WTC11 (cell line): ENCODE measurements at places on chromosomes 1 and 21.

GRCh38 chr1:44200336-44200735, 12.9 kb upstream of the DMAP1 start:
- DNase-seq, result no peak

- DNase-seq, result no peak
These were observed 307.1 kb downstream of the PAPPA2 start for GRCh38 chr1:176770066-176770465.

DNA sequence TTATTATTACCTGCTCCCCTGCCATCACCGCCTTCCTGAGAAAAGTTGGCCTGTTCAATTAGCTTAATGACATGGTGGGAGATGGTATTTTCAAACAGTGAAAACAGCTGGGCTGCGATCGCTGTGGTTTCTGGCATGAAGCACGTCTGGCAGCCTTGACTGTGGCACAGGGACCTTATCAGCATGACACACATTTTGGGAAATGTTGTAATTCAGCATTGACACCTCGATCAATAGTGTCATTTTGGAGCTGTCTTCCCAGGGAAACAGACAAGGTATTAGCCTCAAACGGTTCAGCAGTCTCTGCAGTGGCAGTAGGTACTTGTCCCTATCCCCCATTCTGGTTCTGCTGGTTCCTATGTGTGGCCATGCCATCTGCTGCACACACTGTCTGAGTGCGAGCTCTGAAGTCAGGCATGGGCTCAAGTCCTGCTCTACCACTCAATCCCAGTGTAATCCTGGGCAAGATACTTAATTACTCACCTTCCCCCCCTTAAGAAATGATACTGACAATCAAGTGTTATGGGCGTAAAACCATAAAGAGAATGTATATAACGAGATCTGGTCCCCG, 154.5 kb upstream of the KCND3 start:
- DNase-seq, result no peak

- no peak for DNase-seq
These were observed 37.9 kb upstream of the C1orf198 start for GRCh38 chr1:230906226-230906625.

DNA sequence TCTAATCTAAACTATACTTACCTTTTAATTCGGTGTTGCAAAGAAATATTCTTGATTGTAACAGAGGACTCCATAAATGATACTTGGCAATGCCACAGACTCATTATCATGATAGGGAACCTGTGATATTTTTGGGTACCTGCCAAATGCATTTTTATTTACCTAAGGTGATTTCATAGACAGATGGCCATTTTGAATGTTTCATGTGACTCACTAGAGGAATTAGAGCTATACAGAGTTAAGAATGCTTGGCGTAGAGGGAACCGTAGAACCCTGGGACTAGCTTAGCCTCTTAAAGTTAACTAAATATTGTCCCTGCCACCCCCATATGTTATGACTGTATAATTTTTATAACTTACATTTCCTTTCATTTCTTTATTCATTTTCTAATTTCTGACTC, 136.1 kb downstream of the DISP1 start:
- DNase-seq, result no peak

DNA sequence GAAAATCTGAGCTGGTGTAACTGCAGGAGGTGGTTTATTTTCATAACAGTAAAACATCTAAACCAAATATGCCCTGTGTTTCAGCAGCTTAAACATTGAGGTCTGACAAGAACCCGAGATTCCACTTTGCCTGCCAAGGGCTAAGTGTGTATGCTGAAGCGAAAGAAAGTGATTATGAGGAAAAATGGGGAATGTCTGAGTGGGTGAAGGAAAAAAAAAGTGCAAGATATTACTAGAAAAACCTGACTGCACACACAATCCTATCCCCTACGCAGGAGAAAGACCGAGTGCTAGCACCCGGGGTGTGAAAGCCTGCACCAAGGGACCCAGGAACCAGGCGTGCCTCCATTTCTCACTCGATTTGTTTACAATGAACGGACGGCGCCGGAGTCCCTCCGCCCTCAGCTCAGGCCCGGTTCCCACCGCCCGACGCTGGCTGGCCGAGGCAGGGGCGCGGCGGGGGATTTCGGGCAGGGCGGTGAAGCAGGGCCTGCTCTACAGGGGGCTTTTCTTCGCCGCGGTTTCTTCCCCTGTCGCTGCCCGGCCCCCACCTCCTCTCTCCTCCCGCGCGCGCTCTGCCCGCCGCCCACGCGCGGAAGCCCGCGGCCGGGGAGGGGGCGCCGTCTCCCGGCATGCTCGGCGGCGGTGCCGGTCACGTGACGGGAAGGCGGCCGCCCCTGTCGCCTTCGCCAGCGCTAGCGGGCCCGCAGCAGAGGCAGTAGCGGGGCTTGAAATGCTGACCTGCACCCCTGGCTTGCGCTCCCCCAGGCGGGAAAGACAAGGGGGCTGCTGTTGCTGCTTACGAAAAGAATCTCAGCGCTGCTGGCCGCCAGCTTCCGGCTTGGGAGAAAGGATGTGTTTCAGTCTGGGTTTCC, 35.9 kb downstream of the ITPKB start:
- DNase-seq, result peak; percentile 71

DNA sequence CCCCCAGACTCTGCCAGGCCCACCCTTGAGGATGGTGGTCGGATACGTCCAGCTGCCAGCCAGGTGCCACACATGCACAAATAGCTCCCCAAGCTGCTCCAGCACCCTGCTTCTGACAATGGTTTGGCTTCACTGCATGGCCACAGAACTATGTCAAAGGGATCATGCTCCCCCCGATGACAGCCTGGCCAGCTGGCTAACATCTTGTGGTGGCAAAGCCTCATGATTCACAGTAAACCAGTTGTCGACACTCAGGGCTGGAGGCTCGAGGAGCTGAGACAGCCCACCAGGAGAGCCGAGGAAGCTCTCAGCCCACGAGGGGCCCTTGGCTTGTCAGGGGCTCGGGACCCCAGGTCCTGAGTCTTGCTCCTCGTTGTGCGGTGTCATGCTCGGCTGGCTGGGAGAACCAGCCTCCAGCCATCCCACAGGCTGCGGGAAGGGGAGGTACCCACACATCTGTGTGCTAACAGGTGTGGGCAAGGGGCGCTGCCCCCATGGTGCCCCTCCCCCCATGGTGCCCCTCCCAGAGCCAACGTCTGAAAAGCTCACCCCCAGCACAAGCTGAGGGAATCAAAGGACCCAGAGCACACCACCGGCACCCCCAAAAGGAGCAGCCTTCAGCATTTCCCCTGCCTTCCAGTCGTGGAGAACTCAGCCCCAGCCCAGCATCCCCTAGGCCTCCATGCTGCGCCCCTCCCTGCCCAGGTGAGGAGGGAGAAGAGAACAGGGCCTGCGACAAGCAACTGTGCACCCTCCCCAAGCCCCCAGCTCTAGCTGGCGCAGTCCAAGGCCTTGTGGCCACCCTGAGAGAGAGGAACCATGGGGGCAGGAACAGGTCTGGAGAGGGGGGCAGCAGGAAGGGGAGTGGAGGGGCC, 41.2 kb downstream of the KIF21B start:
- DNase-seq, result no peak

DNA sequence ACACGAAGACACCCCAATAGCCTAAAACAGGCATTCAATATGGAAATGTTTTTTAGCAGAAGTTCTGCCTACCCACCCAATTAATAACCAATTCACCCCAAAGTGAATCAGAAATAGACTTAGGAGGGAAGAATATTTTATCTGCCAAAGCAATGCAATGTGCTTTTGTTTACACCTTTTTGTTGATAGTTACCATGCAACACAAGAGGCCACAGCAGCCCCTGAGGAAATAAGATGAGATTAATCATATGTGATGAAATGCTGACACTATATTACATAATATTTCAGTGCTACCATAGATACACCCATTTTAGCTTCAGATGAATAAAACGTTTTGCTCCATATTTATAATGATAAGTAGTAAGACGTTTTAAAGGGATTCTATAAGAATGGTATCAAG, 60.9 kb upstream of the RGS2 start:
- no peak for DNase-seq

DNA sequence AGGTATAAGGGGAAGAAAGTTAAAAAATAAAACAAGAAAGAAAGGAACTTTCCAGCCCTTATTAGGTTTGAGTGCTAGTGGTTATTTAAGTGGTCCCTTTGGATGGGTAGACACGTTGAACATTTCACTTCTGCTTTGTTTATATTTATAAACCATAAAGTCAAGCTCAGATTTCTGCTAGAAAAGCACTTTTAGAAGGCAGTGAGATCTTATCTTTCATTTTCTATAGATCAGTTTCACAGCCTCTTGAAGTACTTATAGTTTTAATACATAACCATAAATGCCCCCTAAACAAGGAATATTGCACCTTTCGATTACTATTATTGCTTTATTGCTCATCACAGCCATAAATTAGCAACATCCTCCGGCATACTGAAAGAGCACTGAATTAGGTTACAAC, 446.8 kb upstream of the PLXNA2 start:
- DNase-seq, result no peak

DNA sequence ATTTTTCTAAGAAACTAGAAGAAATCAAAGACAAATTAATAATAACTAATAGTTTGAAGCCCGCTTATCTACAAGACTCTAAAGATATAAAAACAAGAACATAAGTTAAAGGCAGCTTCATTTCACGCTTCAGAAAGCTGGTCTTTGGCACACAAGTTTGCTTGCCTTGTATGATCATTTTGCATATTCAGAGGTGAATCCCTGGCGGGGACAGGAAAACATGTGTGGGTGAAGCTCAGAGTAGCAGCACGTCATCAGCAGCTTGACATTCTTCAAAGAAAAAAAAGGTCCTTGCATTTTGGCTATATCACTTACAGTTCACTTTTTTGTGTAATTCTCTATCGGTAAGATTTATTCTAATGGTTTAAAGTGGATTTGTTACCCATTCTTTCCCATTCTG, 1911.8 kb downstream of the MRPL39 start:
- DNase-seq, result no peak

DNA sequence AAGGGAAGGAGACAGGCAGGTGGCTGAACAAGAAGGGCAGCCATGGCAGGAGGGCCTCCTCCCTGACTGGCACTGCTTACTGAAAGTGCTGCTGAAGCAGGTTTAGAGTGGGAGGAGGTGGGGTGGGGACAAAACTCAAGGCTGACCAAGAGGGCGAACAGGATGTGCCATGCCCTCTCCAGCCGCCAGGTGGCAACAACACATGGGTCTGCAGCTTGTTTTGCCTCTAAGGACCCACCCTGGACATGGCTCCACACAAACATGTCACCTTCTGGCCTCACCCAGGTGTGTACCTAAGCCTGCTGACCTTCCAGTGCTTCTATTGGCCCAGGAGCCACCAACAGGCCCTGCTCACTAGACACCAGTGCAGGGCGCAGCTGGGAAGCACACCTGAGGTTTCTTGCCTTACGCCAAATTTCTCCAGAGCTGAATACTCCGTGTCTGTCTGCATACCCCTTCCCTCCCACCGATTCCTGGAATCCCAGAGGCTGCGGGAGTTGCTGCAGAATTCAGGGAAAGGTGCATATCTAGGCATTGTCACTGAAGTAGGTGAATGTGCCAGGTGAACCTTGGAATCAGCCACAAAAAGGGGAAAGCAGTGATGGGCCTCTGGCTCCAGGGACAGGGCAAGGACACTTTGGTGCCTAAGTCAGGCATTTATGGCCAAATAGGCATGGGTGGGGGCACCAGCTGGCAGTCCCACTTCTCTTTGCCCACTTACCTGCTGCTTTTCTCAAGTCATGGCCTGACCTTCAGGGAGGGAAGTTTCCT, 5.3 kb downstream of the PSRC1 start:
- peak; percentile 91 for DNase-seq

DNA sequence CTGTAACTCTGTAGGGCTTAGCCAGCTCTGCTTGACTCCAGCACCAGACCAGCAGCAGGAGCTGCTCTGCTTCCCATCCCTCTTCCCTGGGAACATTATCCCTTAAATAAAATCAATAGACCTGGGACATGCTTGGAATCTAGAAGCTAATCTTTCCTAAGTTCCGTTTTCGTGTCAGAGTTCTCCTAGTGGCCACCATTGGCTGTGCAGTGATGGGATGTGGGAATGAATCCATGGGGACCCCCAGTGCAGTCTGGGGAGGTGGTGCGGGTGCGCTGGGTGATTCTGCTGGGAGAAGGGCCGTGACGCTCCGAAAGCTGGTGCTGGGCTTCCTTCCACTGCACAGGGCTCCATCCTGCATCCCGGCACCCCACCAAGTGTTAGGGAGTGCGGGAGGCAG, 202.7 kb downstream of the CAMTA1 start:
- DNase-seq, result no peak

GRCh38 chr1:218527737-218528136, 182.6 kb downstream of the TGFB2 start:
- no peak for DNase-seq

- DNase-seq, result no peak
These were observed 41.9 kb downstream of the ACP6 start for GRCh38 chr1:147628441-147628840.

GRCh38 chr1:245605480-245606156, 450.8 kb downstream of the KIF26B start:
- DNase-seq, result no peak

- DNase-seq, result peak; percentile 72
These were observed 68.8 kb upstream of the WDR26 start for GRCh38 chr1:224503161-224504118.

DNA sequence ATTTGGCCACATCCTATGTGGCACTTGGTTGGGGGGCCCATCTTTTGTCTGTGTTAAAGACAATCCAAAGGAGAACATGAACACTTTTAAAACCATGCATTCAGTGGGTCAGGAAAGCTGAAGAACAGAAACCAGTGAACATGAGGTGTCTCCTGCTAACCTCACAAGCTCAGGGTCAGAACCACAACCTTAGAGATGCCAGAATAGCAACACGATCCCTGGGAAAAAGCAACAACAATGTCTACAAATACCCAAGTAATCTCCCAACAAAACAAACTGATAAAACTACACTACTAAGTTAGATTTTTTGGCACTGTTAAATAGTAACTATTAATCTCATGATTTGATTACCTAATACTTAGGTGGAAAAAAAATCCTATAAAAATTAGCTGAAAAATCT, 34.1 kb upstream of the GNG4 start:
- DNase-seq, result no peak

DNA sequence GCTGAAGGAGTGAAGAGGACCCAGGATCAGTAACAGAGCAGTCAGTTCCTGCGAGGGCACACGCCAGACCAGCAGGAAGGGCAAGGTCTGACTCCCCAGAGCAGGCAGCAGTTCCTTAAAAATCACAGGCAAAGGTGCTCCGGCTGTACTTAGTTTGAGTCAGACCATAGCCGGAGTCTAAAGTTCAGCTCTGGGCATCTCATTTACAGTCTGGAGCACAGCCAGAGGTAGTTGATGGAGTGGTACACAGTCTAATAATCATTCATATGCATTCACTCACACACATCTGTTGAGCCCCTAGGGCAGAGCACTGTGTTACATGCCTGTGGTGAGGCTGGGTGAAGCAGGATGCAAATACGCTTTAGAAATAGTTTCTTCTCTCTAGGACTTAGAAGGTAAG, 7.3 kb upstream of the AMIGO1 start:
- no peak for DNase-seq

DNA sequence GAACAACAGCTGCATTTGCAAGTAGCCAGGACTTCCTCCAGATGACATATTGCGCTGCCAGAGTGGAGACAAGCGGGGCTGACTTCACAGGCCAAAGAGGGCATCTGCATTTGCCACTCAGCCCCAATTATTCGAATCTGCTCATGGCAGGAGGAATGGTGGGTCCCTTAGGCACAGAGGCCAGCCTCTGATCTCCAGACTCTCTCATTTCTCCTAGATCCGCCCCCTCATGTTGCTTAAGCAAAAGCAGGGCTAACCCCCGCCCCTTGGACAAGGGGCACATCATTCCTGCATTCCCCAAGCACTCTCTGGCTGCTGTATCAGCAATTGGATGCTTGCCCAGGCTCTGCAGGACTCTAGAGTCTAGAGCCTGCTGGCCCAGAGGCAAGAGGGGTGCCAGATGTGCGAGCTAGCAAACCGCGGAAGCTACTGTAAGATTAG, 262.4 kb downstream of the ST6GALNAC3 start:
- DNase-seq, result peak; percentile 16
